Fibroblast of the conjunctiva (primary cell): ENCODE measurements at places on chromosomes 3 and 15.
A peak's percentile ranks its signal among the peaks of the same experiment; 100 is the strongest.

DNA sequence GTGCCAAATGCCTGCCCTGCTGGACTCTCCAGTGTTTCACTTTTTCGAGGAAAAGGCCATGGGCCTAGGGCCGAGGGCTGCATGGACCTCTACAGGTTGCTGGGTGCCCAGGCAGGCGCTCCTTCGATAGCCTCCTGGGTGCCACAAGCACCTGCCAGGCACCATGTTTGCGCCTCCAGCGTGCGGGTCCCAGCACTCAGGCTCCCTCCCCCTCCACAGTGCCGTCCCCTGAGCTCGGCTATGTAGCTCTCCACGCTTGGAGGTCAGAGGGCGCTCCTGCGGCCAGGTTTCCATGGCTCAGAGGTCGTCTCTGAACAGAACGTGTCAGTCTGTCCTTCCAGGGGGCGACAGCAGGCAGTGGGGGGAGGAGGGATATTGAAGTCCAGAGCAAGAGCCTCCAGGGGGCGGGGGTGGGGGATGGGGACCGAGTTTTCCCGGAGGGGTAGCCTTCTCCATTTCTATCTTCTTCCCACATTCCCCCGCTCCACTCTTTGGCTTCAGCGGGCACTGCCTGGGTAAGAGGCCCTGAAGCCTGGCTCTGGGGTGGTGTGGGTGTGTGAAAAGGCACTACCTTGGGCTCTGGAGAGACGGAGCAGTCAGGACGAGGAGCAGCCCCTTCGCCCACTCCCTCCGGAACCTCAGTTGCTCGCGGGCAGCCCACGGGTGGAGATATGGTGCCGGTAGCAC is 3.6 kb downstream of the ONECUT1 start:
- no peak for DNase-seq

DNA sequence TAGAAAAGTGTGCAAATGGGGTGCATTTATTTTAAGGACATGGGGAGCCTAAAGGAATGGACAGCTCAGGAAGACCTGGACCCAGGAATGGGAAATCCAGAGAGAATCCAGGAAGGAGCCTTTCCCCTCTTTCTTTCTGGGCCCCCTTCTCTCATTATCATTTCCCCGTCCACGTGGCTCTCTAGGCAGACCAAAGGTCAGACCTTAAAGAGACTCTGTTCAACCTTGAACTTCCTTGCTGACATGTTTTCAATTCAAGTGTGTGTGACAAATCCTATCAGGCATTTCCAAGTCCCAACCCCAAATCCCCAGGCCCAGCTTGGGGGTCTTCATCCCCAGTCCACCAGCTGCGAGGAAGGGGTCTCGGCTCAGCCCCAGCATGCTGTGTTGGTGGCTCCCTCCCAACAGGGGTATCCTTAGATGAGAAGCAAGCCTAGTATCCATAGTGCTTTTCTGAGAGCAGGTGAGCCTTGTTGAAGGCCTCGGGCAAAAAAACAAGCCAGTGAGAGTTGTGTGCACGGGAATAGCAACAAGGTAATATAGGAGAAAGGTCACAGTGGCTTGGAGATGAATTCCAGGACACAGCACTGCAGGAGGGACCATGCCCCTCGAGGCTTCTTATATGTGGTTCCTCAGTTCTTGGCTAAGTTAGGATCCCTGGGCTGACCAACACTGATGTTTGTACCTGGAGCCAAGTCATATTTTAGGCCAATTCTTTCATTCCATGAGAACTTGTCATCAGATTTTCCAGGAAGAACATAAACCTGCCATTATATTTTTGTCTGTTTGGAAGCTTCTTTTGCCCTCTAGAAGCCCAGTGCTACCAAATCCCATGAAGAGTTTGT is 130.0 kb downstream of the ASB7 start:
- no peak for DNase-seq

- DNase-seq = no peak
Measured at GRCh38 chr15:61018083-61018482, 211.0 kb downstream of the RORA start.

DNA sequence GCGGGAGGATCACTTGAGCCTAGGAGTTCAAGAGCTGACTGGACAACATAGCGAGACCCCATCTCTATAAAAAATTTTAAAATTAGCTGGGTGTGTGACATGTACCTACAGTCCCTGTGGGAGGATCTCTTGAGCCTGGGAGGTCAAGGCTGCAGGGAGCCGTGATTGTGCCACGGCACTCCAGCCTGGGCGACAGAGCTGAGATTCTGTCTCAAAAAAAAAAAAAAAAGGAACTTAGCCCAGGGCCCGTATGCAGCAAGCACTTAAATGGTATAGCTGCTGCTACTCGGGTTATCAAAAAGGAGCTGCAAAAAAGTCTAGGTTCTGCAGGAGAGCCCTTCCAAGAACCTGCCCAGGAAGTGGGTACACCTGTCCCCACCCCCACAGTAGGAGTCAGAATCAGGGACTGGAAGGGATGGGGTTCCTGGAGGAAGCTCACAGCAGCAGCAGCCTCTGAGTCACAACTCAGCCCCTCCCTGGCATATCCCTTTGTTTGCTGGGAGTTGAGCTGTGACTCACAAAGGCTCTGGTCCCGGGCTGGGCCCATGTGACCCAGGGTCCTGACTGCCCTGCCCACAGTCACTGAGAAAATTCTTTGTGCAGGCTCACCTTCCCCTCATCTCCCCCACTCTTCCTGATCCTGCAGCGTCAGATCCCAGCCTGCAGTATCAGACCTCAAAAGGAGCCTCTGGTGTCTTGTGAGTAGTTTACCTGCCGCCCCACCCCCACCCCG is at the start of gene SPATA12:
Gene SPATA12, plus strand, starts transcription at position 576 of the 733 bp plus-strand sequence. CDS start 13,031 bp downstream, outside the sequence.
- DNase-seq = peak; percentile 68

- no peak for DNase-seq
Measured at GRCh38 chr3:133958071-133958805, 62.6 kb upstream of the RAB6B start.
